ENCODE measurements at places on chromosomes 2 and 18. TPM values are rescaled to one million over a fixed set of nuclear protein-coding genes. Genes with fewer than 3 reads are reported as not detected.
A peak's percentile ranks its signal among the peaks of the same experiment; 100 is the strongest.

- DNase-seq = no peak
- H3K27me3 ChIP-seq = no peaks in the 10 kb centered on the region
These were observed 53.9 kb downstream of the NCK2 start for GRCh38 chr2:105798595-105798994.

DNA sequence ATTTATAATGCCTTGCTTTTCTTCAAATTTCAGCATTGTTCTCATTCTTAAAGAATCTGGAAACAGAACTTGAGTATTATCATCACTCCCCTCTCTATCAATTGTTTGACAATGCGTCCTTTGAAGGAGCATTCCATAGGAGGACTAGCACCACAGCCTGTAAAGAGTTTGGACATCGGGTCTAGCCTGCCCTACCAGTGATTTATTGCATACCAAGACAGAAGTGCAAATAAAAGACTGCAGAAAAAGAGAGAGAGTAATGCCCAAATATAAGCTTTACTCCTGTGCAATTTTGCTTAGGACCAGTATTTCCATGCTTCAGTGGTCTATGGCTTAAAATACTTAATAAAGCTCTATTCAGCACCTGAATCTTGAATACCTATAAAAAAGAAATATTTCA lies 55.4 kb upstream of the MAP2 start:
- H3K27me3 ChIP-seq = no peaks in the 10 kb centered on the region
- no peak overlapping the region for H3K4me3 ChIP-seq
- DNase-seq = no peak
- H3K36me3 ChIP-seq = no peaks in the 10 kb centered on the region
- no peak overlapping the region for H3K27ac ChIP-seq

- H3K4me3 ChIP-seq = peak overlapping the region; percentile 75
- H3K27ac ChIP-seq = peak overlapping the region; percentile 88
- H3K27me3 ChIP-seq = peaks cover 4% of the 10 kb centered on the region
- DNase-seq = no peak
- peaks cover 15% of the 10 kb centered on the region for H3K4me1 ChIP-seq
- no peaks in the 10 kb centered on the region for H3K36me3 ChIP-seq
These were observed 1.5 kb downstream of the APCDD1 start for GRCh38 chr18:10455726-10456453.

- H3K36me3 ChIP-seq = peaks cover 99% of the 10 kb centered on the region
- H3K27ac ChIP-seq = no peak overlapping the region
- no peaks in the 10 kb centered on the region for H3K27me3 ChIP-seq
- no peak for DNase-seq
These were observed 11.0 kb downstream of the CPSF3 start for GRCh38 chr2:9434489-9434888.

DNA sequence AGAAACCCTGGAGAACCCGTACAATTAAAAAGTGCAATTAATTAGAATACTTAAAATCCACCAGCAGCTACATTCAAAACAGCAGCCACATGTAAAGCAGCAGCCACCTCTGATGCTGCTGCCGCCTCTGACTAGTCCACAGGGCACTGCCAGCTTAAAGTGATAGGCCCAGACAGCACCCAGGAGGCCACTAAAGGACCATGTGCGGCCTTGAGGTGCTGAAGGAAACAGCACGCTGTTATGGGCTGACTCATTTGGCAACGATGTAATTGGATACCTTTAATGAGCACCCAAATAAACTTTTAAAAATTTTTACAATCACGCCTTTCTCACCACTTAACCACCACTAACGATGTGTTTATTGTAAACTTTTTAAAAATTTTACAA lies 209.3 kb upstream of the NCKAP5 start:
- no peaks in the 10 kb centered on the region for H3K36me3 ChIP-seq
- no peaks in the 10 kb centered on the region for H3K4me1 ChIP-seq
- H3K27me3 ChIP-seq = no peaks in the 10 kb centered on the region
- no peak overlapping the region for H3K27ac ChIP-seq
- no peak for DNase-seq

- no peak overlapping the region for H3K27ac ChIP-seq
- H3K36me3 ChIP-seq = peaks cover 51% of the 10 kb centered on the region
- DNase-seq = no peak
- no peak overlapping the region for H3K4me3 ChIP-seq
These were observed 46.6 kb downstream of the KANSL3 start for GRCh38 chr2:96591494-96591893.

- H3K4me3 ChIP-seq = no peak overlapping the region
- no peak overlapping the region for H3K27ac ChIP-seq
- H3K4me1 ChIP-seq = peaks cover 18% of the 10 kb centered on the region
- H3K27me3 ChIP-seq = no peaks in the 10 kb centered on the region
These were observed 74.5 kb downstream of the INPP4A start for GRCh38 chr2:98519156-98519555.

DNA sequence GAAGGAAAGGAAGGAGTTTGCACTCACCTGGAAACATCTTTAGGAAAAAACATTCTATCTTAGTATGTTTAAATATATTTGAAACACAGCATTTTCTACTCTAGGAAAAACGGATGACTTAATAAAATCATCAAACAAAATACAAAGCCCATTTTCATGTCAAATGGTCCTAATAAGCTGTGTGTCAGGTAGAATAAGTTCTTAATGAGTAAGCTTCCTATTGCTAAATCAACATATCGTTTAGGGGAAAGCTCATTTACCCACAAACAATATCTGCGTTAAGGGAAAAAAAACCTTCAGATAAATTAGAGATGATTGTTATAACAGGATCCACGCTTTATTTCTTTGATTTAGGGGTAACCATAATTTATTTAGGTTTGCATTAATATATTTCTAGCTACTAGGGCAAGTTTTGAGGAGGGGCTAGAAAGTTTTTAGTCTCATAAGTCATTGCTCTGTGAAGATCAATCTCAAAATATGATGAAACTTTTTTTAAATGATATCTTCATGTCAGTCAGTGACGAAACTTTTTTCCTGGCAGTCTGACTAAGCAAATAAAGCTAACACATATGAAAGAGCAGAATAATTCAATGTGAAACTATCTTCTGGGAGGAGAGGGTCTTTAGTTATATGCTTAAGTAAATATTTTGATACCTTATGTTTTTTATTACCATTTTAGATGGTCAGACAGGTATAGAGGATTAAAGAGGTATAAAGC lies 147.1 kb downstream of the WDSUB1 start:
- DNase-seq = no peak
- peaks cover 48% of the 10 kb centered on the region for H3K4me1 ChIP-seq
- H3K27me3 ChIP-seq = no peaks in the 10 kb centered on the region
- no peak overlapping the region for H3K4me3 ChIP-seq
- no peaks in the 10 kb centered on the region for H3K36me3 ChIP-seq
- H3K27ac ChIP-seq = peak overlapping the region; percentile 28

- H3K27me3 ChIP-seq = no peaks in the 10 kb centered on the region
- H3K4me1 ChIP-seq = peaks cover 36% of the 10 kb centered on the region
- H3K27ac ChIP-seq = peak within 1 kb of the TSS; percentile 93
- H3K36me3 ChIP-seq = no peaks in the 10 kb centered on the region
- H3K4me3 ChIP-seq = peak within 1 kb of the TSS; percentile 89
These were observed at the start of gene CYBRD1 for GRCh38 chr2:171522052-171522787. TSS of gene CYBRD1 (plus strand) at chr2:171522474. CDS start at chr2:171522546, 72 bp downstream.

DNA sequence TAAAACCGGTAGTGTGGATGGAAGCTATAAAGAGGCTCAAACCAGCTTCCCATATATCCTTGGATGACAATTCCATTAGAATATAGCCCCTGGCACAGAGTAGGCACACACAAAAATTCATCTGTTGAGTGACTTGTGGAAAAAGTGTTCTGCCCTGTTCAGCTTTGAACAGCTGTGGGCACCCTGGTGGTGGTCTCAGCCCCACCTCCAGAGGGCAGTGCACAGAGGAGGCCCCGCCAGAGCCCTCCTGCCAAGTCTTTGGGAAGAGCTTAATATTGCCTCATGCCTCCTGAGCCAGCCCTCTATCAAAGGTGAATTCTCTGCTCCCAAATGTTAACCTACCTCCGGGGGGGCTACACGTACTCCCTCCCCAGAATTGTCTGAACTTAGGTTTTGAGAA lies 30.4 kb downstream of the EPAS1 start:
- peaks cover 97% of the 10 kb centered on the region for H3K4me1 ChIP-seq
- H3K27me3 ChIP-seq = no peaks in the 10 kb centered on the region
- peaks cover 4% of the 10 kb centered on the region for H3K36me3 ChIP-seq
- DNase-seq = no peak

GRCh38 chr18:11387880-11388279 lies 221.5 kb upstream of the SLC35G4 start:
- no peaks in the 10 kb centered on the region for H3K27me3 ChIP-seq
- no peak overlapping the region for H3K4me3 ChIP-seq
- no peak overlapping the region for H3K27ac ChIP-seq

DNA sequence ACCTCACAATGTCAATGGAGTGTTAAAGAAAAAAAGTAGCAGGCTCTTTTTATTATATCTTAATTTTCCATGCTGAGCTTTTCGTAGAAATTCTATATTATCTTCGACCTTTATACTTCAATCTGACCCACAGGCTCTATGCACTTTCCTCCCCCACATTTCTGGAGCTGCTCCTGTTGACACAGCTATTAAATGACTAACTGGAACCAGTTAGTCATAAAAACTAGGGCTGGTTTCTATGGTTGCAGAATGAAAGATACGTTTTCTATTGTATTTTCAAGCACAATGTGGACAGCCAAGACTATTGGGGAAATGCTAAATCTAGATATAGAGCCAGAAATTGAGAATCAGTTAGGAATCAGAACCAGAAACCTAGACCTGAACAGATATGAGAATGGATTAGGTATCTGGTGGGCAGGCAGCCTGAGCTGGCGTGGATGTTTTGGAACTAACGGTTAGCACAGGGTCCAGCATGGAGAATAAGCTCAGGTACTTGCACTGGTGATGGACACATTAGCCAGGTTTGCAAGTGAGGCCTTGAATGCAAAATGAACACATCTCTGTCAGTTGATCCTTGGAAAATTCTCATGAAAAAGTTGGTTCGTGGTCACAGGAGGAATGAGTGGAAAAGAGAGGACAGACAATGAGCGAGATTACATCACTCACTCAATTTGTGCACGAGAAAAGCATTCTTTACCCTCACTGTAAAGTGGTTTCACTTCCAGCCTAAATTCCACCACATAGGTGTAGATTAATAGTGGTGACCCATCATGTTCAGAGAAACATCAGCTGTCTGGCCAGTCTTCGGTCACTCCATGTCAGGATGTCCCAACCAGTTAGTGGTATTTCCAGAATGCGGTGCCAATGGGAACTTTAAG lies 144.6 kb upstream of the EPHA4 start:
- H3K36me3 ChIP-seq = no peaks in the 10 kb centered on the region
- no peak overlapping the region for H3K4me3 ChIP-seq
- DNase-seq = no peak

DNA sequence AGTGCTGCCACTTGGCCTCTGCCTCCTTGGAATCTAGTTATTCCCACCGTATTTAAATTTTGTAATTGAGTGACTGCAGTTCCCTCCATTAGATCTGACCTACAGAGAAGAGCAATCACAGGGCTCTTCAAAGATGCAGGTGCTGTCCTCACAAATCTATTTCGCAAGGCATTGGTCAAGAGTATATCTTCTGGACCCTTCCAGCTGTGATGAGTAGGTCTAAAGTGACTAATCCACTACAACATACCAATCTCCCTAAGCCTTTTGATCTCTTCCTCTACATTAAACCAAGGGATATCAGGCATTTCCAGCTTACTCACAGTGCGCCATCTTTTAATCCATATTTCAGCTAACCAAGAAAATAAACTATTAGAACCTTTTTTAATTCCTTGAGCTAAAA lies 65.1 kb upstream of the COL3A1 start:
- no peaks in the 10 kb centered on the region for H3K4me1 ChIP-seq
- H3K27me3 ChIP-seq = no peaks in the 10 kb centered on the region
- no peak overlapping the region for H3K27ac ChIP-seq

- H3K27me3 ChIP-seq = no peaks in the 10 kb centered on the region
- H3K36me3 ChIP-seq = no peaks in the 10 kb centered on the region
- no peaks in the 10 kb centered on the region for H3K4me1 ChIP-seq
These were observed 1311.9 kb upstream of the NRXN1 start for GRCh38 chr2:52343706-52344266.

DNA sequence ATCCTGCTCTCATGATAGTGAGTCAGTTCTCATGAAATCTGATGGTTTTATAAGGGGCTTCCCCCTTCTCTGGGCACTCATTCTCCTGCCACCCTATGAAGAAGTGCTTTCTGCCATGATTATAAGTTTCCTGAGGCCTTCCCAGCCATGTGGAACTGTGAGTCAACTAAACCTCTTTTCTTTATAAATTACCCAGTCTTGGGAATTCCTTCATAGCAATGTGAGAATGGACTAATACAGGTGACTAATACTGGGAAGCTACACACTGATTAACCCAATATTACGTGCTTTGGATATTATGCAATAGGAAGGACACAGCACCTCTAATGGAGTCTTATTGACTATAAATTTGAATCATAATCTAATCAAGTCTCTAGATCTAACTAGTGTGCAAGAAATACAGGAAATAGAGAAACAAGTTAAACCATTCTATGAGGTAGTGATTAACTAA lies 107.2 kb upstream of the ETAA1 start:
- DNase-seq = no peak
- H3K4me3 ChIP-seq = no peak overlapping the region
- H3K4me1 ChIP-seq = no peaks in the 10 kb centered on the region
- H3K36me3 ChIP-seq = no peaks in the 10 kb centered on the region

DNA sequence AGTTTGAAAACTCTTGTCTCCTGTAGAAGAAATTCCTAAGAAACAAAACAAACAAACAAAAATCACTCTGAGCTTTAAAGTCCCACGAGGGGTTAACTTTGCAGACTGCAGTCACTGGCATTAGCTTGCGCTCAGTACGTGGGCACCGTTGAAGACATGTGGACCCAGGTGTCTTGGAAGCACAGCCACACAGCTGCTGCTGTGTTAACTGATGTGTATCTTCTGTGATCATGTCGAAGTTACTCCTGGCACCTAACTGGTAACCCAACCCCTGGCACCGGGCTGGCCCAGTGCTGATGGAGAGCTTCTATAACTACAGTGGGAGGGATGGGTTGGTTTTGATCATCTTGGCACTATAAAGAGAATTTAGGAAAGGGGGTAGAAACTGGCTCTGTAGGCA lies 51.6 kb upstream of the FHL2 start:
- H3K27ac ChIP-seq = no peak overlapping the region
- H3K27me3 ChIP-seq = no peaks in the 10 kb centered on the region
- H3K4me1 ChIP-seq = no peaks in the 10 kb centered on the region

GRCh38 chr2:152446213-152446612 lies 111.2 kb downstream of the FMNL2 start:
- no peaks in the 10 kb centered on the region for H3K27me3 ChIP-seq
- peaks cover 28% of the 10 kb centered on the region for H3K4me1 ChIP-seq
- DNase-seq = no peak
- no peak overlapping the region for H3K27ac ChIP-seq

GRCh38 chr2:120486441-120486840 lies 140.5 kb downstream of the INHBB start:
- no peak overlapping the region for H3K4me3 ChIP-seq
- no peak overlapping the region for H3K27ac ChIP-seq
- H3K4me1 ChIP-seq = no peaks in the 10 kb centered on the region
- no peaks in the 10 kb centered on the region for H3K36me3 ChIP-seq

DNA sequence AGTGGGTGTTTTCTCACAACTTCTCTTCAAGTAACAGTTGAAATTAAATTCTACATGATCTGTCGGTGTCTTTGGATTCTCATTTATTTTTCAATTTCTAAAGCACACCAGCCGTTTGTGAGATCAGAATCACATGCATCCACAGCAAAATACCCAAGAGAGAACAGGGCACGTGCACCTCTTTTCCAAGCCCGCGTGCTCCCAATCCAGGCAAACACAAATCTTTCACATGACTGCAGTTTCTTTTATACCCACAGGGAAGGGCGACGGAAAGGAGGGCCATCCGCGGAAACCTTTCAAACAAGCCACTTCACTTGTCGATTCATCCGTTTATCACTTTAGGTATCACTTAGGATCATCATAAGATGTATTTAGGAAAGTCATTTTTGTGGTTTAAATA lies 13.0 kb upstream of the DAPL1 start:
- H3K36me3 ChIP-seq = no peaks in the 10 kb centered on the region
- H3K27ac ChIP-seq = no peak overlapping the region

The CDH2 gene
- 0.68 TPM for total RNA-seq

The EFR3B gene
- total RNA-seq = 9.0 TPM

The PLCL1 gene
- total RNA-seq = 6.3 TPM

The OTX1 gene
- 0.27 TPM for total RNA-seq
